ENCODE measurements at places on chromosomes 7 and 10.

DNA sequence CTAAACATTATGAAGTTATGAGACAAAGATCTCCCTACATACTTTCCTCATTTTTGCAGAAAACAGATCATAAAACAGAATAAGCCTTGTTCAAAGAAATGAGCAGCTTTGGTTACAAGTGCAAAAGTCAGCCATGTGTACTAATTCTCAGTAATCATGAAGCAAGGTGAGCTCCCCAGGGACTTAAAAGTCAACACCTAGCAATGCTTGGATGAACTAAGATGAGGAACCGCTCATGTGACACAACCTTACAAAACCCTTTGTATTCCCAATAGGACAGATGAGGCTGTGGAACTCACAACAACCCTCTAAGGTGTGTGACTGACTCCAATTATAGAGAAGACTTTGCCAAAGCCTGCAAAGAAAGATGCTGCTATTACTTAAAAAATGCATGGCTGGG is 154.5 kb downstream of the SLC25A13 start:
- DNase-seq, result no peak

DNA sequence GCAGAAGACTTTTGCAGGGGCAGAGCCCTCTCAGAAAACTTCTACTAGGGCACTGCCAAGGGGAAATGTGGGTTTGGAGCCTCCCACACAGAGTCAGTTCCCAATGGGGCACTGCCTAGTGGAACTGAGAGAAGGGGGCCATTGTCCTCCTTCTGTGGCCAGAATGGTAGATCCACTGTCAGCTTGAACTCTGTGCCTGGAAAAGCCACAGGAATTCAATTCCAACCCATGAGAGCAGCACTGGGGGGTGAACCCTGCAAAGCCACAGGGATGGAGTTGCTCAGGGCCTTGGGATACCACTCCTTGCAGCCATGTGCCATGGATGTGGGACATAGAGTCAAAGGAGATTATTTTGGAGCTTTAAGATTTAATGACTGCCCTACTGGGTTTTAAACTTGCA is 262.2 kb upstream of the SEMA3C start:
- no peak for DNase-seq

GRCh38 chr7:151256410-151257045 is 8.0 kb upstream of the SMARCD3 start:
- DNase-seq, result no peak

- no peak for DNase-seq
Observed at GRCh38 chr7:84081973-84082522, 112.5 kb downstream of the SEMA3A start.

- no peak for DNase-seq
Observed at GRCh38 chr10:113867904-113868303, 13.4 kb downstream of the NHLRC2 start.

DNA sequence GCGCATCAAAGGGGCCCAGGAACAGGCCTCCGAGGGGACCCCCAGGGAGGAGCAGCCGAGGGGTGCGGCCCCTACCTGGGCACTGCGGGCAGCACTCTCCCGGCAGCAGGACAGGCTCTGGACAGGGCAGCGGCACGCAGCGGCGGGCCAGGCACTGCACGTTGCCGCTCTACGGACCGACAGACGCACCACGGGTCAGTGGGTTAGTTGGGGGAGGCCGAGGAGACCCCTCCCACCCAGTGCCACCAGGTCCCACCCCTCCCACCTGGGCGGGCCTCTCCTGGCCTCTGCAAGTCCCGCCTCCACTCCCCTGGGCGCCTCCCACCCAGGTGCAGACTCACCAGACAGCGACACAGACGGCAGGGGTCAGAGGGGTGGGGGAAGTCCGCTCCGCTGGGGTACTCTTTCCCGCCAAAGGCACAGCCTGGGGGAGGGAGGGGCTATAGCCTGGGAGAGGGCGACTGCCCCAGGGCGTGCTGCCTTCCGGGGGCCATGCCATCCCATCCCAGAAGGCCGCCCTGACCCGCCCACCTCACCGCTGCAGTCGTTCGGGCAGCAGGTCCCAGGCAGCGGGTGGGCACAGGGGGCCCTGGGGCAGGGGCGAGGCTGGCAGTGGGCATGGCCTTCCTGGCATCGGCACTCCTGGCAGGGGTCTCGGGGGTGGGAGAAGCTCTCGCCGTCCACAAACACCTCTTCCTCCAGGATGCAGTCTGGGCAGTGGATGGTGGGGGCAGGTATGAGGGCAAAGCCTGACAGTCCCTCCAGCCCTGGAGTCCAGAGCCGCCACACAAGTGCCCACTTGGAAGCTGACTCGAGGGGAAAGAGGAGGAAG is 19.2 kb downstream of the KCP start:
- no peak for DNase-seq

DNA sequence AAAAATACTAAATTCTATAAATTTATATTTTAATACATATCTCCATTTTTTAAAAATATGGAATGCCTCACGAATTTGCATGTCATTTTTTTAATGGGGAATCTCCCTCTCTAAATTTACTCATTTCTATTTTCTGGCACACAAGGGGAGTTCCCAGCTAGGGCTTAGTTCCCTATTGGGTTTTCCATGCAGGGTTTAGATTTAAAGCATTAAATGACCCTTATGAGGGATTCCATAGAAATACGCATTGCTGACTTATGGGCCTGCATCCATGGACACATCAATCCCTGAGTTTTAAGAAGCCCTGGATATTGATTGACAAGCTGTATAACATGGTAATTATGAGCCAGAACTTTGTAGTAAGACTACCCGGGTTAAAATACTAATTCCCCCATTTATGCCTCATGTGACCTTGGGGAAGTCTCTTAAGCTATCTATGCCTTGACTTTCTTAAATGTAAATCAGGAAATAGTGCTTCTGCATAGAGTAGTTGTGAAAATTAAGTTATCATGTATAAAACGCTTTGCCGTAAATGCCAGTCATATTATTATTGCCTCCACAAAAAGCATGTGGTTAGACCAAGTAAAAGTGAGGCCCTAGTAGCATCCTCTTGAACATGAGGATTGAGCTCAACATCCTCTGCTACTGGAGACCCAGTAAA is 78.8 kb upstream of the ANKRD1 start:
- no peak for DNase-seq

GRCh38 chr7:53358269-53358668 is 322.8 kb downstream of the POM121L12 start:
- DNase-seq, result no peak

GRCh38 chr10:100980311-100980710 is 7.0 kb downstream of the MRPL43 start:
- DNase-seq, result no peak

GRCh38 chr7:1043552-1044188 is 676 bp upstream of the GPR146 start:
- no peak for DNase-seq

DNA sequence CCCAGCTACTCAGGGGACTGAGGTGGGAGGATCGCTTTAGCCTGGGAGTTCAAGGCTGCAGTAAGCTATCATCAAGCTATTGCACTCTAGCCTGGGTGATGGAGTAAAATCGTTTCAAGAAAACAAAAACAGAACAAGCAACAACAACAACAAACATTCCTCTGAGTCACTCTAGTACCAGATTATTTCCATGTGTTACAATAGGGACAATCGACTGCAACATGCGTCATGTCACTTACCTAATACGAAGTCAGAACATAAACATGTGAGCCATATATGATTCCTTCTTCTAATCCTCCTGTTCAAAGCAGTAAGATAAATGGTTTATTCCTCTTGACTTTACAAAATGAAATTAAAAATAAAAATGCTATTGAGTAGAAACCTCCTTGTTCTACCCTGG is 57.3 kb downstream of the ZNF438 start:
- DNase-seq, result no peak

DNA sequence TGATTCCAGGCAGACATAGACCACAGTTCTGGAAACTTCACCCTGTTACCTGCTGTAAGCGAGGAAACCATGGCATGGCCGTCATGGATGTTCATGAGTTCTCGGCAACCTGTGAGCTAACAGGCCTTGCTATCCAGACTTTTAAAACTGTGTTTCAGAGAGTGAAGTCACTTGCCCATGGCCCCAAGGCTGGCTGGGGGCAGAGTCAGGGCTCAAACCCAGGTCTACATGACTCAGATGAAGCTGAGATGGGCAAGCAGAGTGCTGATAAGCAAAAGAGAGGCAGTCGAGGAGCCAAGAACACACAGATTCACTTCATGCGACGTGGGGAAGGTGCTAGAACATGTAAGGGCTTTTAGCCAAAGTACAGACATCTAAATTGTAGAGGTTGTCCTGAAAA is 31.5 kb downstream of the C10orf53 start:
- no peak for DNase-seq
